ENCODE measurements at places on chromosomes 7 and 10.

GRCh38 chr10:59926086-59926485 is 19.7 kb upstream of the CCDC6 start:
- DNase-seq, result no peak

DNA sequence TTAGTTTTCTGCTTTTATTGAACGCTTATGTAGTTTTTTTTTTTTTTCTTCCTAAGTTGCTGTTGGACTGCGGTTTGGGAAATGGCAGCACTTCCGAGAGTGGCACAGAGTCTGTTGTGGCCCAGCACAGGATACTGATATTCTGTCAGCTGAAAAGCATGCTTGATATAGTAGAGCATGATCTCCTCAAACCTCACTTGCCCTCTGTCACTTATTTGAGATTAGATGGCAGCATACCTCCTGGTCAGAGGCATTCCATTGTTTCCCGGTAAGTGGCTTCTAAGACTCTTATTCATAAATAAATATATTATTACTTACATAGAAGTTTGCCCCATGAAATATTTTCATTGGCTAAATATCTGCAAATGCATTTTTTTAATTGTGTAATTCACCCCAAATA is 101.1 kb downstream of the BTAF1 start:
- DNase-seq, result no peak

DNA sequence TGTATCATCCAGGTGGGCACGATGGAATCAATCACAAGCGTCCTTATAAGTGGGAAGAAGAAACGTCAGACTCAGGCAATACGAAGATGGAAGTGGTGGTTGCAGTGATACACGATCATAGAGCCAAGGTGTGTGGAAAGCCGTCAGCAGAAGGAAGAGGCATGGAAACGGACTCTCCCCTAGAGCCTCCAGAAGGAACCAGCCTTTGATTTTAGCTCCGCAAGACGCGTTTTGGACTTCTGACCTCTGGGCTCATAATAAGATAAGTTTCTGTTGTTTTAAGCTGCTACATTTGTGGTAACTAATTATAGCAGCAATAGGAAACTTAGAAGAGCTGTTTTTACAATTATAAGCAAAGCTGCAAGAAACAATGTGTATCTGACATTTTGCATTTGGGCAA is 14.8 kb downstream of the FANK1 start:
- no peak for DNase-seq

- no peak for DNase-seq
These were observed 6.8 kb downstream of the LMBR1 start for GRCh38 chr7:156886020-156886795.

GRCh38 chr7:93232673-93233018 is 480 bp downstream of the VPS50 start:
- no peak for DNase-seq

- DNase-seq, result no peak
These were observed 13.1 kb downstream of the PLCE1 start for GRCh38 chr10:94006591-94007550.

DNA sequence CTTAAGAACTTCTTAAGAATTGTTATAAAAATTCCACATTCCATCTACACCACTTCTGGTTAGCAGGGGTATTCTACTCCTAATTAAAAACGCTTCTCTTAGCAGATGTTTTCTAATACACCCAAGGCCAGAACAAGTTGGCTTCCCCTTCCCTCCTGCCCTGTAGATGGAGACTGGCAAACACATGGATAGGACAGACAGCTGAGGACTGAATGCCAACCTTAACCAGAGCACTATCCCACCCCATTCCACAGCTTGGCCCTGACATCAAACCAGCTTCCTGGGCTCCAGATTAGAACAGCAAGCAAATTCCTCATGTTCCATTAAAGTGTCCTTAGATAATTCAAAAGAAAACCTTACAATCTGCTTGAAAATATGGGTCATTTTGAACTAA is 56.6 kb upstream of the IL6 start:
- DNase-seq, result no peak

- DNase-seq, result no peak
These were observed 36.9 kb upstream of the GSDME start for GRCh38 chr7:24793982-24794648.

GRCh38 chr7:121300685-121301420 is 27.9 kb upstream of the WNT16 start:
- no peak for DNase-seq

GRCh38 chr10:35462491-35462934 is 126.2 kb downstream of the CCNY start:
- DNase-seq, result no peak

DNA sequence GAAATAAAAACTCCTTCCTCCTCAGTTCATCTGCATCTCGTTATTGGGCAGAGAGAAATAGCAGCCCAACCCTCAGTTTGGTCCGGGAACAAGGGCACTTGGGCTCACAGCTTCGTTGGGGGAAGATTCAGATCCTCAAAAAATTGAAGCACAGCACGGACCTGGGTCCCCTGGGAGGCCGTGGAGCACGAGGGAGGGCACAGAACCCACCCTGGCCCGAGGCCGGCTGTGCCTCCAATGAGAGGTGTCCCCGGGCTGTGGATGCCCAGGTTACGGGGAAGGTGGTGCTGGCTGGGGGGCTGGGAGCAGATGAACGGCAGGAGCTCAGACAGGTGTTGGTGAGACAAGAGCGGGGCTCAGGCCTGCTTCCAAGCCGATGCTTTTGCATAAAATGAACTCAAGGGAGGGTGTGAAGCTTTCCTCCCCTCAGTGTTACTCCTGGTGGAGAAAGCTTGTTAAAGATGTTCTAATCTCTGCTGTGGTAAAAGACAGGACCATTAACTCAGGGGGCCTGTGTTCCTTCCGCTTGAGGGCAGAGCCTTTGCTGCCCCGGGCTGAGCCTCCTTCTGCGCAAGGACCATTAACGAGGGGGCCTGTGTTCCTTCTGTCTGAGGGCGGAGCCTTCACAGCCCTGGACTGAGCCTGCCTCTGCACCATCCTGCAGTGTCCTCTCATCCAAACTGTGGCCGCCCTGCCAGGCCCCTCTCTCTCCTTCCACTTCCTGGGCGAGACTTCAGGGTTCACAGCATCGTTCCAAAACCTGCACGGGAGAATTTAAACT is 302.2 kb downstream of the ADARB2 start:
- no peak for DNase-seq

DNA sequence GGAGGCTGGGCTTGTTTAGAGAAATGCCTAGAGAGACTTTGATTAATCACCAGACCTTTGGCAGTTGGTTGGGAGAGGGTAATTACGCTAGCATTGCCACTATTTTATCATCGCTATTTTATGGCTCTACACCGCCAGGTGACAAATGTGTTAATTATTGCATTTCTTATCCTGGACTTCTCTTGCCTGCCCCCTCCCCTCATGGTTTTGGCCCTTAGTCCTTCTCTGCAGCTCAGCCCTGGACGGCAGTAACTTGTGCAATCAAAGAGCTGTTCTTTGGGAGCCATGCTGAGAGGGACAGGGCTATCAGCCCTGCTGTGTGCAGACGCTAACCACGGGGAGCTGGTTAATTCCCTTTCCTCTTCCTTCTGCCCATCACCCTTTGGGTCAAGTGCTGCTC is 585.0 kb downstream of the AUTS2 start:
- DNase-seq, result no peak

DNA sequence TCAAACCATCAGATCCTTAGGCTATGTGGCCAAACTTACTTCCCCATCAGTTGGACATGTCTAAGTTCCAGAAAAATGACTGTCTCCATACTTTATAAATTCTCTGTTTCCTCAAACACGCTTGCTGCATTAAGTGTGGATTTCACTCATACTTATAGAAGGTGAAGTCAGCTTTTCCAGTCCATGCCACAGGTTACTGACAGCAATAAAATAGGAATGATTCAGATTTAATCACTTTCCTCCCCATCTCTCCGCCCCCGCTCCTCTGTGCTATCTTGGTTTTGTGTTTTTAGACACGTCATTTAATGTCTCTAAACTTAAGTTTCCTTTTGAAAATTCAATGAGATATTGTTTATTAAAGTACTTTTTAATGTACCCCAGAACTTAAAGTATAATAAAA is 1098.0 kb upstream of the C7orf33 start:
- DNase-seq, result no peak

DNA sequence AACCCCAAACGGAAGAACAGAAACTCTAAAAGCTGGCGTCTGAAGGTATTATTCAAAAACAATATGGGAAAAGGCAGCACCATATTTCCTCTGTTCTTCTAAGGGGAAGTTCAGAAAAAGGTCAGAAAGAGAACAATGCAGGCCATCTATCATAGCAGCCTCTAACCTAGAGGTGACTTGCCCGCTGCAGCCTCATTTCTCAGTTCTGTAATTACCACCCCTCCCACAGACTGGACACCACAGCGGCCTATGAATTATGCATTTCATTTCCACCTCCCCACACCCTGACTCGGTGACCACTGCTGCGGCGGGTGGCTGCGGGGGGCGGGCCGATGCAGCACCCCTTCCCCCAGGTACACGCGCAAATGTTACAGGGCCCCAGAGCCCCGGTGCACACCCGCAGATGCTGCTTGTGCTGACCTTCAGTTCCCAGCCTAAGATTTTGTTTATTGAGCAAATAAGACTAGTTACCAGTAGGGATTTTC is 125.5 kb downstream of the CLEC2L start:
- DNase-seq, result peak; percentile 13

DNA sequence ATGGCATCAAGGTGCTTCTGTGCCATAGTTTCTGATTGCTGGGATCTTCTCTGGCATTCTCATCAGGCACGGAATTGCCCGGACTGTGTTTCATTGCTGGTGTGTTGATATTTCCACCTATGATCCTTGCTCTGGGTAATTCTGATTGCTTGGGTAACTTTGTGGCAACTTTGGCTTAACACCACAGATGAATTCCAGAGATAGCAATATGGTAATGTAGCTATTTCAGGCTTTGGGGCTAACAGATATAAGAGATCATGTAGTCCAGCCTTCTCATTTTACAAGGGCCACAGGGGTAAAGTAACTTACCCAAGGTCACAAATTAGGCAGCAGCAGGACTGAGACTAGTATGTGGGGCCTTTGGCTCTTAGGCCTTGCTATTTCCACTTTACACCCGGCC is 53.9 kb upstream of the PLPP4 start:
- no peak for DNase-seq

DNA sequence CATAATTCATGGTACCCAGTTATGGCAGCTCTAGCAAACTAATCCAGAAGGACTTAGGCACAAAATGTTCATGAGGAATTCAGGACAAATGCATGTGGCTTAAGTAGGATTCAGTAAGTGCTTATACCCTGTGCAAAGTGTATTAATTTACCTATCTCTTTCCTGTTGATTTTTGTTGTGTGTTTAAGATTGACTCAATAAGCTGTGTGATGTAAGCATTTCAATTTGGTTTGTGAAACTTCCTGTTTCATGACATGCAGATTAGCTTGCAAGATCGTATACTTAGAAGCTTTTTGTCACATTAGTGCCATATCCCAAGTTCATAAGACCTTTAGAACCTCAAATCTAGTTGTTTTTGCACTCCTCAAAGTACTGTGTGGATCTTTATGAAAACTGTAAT is 416.7 kb downstream of the ARL4A start:
- DNase-seq, result no peak

GRCh38 chr10:78953113-78953798 is 115.5 kb upstream of the ZMIZ1 start:
- DNase-seq, result no peak

GRCh38 chr10:103982639-103983038 is 15.7 kb downstream of the SLK start:
- no peak for DNase-seq

GRCh38 chr10:2979306-2979705 is 88.0 kb upstream of the PFKP start:
- no peak for DNase-seq

GRCh38 chr10:34135515-34135914 is 679.6 kb downstream of the PARD3 start:
- DNase-seq, result no peak

- DNase-seq, result no peak
These were observed 25.3 kb downstream of the DNMBP start for GRCh38 chr10:99984211-99985034.

DNA sequence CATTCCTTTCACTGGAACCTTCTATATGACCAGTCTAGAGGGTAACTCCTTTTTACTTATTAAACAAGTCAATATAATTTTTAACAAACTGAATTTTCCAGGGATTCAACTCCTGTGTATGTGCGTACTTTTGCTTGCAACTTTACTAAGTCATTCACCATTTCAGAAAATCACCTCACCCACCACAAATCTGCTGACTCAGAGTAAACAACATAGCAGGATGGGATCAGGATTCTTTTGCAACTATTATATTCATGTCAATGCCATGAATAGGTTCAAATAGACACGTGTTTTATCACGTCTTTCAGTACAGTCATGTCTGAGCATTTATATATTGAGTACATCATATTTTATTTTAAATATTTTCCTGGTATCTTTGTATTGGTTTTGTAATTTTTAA is 14.5 kb downstream of the CTTNBP2 start:
- no peak for DNase-seq

- no peak for DNase-seq
These were observed 66.5 kb upstream of the ANKRD1 start for GRCh38 chr10:90987383-90987782.
